NCI-H187 (cell line): ENCODE measurements at places on chromosomes 3 and 15.

GRCh38 chr3:143201870-143202752 is 82.5 kb downstream of the CHST2 start:
- no peak for DNase-seq

DNA sequence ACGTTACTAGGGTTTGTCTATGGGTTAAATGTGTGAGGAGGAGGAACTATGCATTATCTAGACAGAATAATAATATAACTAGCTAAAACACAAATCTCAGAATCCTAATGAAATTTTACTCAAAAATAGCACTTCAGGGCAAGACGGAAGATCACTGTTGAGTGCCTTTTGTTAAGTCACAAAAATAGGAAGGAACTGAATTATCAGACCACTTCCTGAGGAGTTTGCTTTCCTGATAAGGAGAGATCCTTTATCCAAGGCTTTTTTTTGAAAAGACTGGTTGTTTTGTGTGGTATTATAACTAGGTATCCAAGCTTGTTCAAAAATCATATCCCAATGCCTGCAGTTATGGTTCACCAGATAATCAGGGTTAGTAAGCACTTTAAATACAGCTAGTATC is 34.6 kb downstream of the NR2E3 start:
- no peak for DNase-seq

DNA sequence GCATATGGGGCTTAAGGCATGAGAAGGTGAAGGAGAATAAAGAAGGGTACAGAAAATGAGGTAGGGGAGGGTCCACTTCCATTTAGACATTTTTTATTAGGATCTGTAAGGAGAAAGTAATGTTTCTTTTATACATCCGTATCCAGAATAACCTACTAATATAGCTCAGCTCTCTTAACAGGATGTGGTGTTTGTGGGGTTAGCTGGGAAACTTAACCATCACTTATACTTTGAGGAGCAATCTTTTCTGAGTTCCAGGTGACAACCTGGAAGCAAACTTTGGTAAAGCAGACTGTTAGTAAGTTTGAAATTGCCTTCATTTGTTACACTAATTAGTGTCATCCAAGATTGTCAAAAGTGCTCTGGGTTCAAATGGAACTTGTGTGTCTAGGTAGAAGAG is 36.6 kb downstream of the BUB1B start:
- no peak for DNase-seq

DNA sequence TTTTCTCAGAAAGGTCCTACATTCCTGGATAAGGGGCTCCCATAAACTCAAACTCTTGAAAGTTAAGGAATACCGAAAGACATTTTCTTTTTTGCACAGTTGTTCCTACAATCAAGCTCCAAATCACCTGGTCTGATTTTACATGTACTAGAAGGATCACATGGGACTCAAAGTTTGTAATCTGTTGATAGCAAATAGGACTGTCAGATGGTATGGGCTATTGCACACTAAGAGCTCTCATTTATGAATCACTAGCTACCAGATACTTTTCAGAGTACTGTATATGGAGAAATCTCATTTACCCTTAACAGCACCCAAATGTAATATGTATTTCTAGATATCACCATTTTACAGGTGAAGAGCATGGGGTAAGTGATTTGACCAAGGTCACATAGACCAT is 49.5 kb upstream of the CMSS1 start:
- DNase-seq, result no peak

DNA sequence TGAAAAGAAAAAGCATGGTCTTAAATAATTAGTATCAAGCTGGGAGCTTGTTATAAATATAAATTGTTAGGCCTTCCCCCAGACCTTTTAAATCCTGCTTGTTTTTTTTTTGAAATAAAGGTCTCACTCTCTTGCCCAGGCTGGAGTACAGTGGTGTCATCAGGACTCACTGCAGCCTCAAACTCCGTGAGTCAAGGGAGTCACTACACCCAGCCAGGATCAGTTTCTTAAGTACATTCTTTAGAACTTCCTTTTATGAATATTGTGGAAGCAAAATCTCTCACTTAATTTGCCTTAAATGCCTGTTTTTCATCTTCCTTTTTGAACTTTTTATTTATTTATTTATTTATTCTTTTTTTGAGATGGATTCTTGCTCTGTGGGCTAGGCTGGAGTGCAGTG is 20.8 kb upstream of the DENND4A start:
- DNase-seq, result no peak

DNA sequence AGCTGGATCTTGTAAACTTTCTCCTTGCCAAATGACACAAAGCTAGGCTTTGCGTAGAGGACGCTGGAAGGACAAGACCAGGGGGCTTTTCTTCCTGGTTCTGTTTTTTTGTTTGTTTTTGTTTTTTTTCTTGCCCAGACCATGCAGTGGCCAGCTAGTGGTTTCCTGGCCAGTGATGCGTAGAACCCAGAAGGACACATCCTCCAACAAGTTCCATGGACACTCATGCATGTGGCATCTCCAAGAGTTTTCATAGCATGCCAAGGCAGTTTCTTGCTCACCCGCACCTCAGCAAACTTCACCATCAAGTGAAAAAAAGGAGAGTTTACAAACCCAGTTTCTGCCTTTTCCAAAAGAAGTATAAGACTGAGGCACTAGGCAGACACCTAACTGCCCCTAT is 46.1 kb upstream of the TMCO5A start:
- DNase-seq, result no peak

DNA sequence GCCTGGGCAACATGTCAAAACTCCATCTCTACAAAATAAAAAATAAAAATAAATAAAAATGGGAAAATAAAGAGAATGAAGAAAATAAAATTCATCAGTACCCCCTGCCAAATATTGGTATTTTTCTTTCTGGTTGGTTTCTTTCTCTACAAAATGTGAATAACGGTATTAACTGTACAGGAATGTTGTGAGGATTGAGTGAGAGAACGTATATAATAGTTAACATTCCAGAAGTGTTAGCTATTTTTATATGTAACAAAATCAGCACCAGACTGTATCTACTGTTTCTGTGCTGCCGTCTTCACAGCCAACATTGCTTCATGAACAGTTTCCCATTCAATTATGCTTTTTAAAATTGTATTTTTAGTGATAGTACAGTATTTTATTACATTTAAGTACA is 25.5 kb upstream of the RNU6-1 start:
- DNase-seq, result no peak

GRCh38 chr3:127212231-127212630 is 19.3 kb downstream of the PRR23E start:
- DNase-seq, result no peak

- DNase-seq, result no peak
Measured at GRCh38 chr3:145882436-145882835, 278.5 kb downstream of the PLOD2 start.

DNA sequence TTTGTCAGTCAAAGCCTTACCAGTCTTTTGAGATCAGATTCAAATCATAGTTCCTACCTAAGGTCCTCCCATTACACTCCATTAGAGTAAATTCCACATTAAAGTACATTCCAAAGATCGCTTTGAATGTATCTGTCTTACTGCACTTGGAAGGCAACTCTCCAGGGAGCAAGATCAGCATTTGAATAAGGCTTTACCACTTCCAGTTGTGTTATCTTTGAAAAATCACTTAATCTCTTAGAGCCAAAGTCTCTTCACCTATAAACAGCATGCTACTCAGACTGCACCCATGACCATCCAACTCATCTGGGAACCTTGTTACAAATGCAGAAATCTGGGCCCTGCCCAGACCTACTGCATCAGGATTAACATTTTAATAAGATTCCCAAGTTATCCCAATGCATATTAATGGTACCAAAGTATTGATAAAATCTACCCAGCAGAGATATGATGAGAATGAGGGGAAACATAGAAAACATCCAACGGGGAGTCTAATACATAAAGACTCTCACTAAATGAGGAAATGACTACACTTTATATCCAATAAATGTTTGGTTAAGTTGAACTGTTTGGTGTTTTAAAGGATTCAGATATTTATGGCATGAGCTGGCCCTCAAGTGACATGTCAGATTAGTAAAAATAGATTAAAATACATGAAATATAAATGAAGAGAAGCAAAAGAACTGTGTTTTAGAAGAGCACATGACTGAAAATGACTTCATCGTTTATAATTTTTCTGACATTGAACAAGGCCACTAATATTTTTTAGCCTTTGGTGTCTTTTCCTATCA is 75.9 kb downstream of the TNIK start:
- DNase-seq, result no peak

- no peak for DNase-seq
Measured at GRCh38 chr3:190558796-190559195, 44.9 kb downstream of the IL1RAP start.

GRCh38 chr3:78887547-78888011 is 880.2 kb downstream of the ROBO1 start:
- no peak for DNase-seq

- peak; percentile 0 for DNase-seq
Measured at GRCh38 chr3:48428572-48429316, 1.1 kb downstream of the PLXNB1 start.

DNA sequence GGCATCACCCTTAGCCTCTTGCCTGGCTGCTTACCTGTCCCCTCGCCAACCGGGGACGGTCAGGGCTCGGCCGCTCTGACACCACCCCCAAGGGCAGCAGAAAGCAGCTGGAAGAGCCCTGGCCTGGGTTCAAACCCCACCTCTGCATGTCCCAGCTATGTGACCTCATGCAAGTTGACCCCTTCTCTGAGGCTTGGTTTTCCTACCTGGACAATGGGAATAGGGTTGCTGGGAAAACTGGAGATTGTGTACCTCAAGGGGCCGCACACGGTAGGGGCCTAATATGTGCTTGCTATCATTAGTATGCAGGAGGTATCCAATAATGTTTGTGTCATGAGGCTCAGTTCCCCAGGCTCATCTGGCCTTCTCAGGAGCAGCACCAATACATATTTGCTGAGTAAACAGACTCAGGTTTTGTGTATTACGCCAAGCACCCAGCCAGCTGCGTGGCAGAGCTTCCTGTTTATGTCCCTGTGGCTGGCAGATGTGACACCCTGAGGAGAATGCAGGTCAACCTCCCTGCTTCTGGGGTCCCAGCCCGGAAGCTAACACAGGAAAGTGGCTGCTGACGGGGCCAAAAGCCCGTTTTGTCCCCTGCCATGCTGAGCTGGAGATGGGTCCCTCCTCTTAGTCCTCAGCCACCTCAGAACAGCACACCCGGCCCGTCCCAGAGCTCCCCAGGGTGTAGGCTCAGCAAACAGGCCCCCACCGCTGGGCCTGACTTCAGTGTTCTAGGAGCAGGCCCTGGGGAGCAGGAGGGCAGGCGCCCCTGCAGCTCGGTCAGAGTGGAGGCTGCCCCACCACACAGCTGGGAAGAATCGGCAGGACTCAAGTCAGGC is 29.7 kb downstream of the PLXND1 start:
- no peak for DNase-seq

GRCh38 chr15:88127432-88127790 is 129.1 kb downstream of the NTRK3 start:
- no peak for DNase-seq

DNA sequence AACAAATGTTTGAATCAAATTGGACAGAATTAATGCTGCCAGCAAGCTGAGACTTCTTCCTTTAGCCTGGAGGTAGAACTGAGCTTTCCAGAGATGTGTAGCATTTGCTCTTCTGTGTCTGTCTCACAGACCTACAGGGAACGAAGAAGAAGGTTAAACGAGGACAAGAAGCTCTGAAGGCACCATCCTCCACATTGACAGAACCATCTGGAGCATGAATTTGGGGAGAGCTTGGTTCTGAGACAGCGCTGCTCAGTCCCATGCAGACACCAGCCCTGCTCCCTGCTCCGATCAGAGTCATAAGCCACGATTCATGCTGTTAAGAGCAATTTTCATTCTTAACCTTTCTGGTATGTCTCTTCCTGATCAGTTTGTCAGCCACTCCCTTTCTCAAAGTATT is 7.7 kb upstream of the KY start:
- DNase-seq, result no peak

DNA sequence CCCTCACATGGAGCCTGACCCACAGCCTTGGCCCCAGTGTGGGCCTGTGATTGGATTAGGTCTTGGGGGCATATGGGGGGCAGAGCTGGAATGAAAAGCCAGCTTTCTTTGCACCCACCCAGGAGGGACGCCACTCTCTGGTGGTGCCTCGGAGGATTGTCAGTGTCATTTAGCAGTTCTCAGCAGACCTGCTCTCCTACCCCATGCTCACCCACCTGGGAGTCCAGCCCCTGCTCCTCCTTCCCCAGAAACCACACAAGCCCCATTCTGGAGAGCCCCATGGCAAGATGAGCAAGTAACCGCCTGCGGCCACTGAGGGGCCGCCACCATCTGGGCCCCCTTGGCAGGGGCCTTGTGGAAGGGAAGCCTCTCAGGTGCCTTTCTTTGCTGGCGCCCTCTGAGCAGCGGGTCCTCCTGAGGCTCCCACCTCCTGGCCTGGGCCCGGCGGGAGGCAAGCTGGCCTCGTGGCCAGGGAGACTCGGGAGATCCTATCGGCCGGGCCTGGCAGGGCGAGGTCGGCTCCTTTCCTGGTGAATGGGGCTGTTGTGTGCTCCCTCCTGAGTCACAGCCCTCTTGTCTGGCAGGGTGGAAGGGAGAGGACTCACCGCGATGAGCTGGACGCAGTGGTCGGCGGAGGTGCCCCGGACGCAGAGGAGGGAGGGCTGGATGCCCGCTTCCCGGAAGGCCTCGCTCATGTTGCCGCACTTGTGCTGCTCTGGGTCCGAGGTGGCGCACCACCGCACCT is 2.3 kb downstream of the MELTF start:
- DNase-seq, result no peak

DNA sequence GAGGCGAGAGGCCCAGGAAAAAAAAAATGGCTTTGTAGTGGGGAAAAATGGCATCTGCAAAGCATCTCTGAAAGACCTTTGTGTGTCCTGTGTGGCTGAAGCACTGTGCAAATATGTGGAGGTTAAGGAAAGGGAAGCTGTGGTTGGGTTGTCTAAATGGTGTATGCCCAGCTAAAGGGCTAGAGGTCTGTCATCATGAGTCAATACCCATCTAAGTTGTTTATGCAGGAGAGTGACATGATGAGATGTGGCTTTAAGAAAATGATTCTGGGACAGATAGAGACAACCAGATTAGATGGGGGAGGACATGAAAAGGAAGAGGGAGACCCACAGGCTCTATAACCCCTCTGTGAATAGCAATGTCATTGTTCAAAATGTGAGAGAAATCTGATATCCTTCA is 280.7 kb downstream of the MFSD1 start:
- no peak for DNase-seq
